Renal cortex interstitium (tissue), 15 donors: ENCODE measurements at places on chromosomes 3 and 15.

- no peak for DNase-seq
These were observed 323.3 kb downstream of the DIPK2A start for GRCh38 chr3:144294659-144295538.

DNA sequence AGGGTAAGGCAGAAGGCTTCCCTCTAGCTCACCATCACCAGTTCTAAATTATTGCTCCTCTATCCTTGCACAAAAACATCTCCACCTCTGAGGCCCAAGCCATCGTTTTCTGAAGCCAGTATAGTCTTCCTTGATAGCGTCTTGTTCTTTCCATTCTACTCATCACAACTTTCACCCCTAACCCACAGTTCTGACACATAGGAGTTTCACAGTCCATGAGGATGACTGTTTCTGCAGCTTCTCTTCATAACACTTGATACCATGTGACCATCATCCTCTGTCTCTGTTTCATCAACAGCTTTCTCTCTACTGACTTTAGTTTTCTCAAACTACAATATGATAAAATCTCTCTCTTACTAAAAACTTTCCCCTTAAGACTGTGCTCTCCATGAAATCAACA, 1166.5 kb downstream of the ROBO1 start:
- DNase-seq: no peak

DNA sequence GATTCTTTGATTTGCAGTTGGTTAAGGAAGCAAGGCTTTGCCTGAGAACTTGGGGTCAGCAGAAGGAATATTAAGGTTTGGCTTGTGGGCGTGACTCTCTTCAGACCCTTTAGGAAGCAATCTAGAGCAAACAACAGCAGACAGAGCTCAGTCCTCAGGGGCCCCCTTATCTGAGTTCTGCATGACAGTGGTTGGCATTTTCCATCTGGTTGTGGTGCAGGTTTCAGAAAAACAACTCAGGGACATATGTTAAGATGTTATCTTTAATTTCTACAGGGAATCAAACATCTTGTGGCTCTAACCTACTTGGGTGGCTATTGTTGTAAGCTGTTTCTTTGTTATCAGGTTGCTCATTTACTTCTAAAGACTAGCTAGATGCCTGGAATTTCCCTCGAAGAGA, 141.4 kb downstream of the VPS8 start:
- DNase-seq: no peak

GRCh38 chr3:40201770-40202169, 107.7 kb upstream of the EIF1B start:
- DNase-seq: no peak

- no peak for DNase-seq
These were observed 13.5 kb downstream of the MCCC1 start for GRCh38 chr3:183085634-183086390.

DNA sequence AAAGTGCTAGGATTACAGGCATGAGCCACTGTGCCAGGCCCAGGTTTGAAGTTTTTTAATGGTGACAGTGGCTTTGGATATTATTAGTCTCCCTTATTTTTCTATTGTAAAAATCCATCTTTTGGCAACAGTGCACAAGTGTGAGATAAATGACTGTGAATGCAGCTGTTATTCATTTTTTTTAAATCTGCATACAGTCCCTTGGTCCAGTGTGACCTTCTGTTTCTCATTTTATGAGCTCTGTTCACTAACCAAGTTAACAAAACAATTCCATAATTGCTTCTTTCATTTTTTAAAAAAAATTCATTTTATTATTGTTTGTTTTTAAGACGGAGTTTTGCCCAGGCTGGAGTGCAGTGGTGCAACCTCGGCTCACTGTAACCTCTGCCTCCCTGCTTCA, 381.8 kb downstream of the NAALADL2 start:
- DNase-seq: no peak

- no peak for DNase-seq
These were observed 16.1 kb upstream of the SEMA4B start for GRCh38 chr15:90184786-90185704.

DNA sequence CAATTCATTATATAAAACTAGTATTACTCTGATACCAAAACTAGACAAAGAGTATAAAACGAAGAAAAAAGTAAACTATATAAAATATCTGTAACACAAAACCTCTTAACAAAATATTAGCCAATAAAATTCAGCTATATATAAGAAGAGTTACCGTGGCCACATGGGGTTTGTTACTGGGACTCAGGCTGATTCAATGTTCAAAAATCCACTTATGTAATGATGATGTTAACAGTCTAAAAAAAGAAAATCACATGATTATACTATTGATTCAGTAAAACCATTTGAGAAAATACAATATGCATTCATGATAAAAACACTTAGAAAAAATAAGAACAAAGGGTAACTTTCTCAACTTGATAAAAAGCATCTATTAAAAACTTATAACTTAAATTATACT, 18.3 kb downstream of the P2RY1 start:
- no peak for DNase-seq

DNA sequence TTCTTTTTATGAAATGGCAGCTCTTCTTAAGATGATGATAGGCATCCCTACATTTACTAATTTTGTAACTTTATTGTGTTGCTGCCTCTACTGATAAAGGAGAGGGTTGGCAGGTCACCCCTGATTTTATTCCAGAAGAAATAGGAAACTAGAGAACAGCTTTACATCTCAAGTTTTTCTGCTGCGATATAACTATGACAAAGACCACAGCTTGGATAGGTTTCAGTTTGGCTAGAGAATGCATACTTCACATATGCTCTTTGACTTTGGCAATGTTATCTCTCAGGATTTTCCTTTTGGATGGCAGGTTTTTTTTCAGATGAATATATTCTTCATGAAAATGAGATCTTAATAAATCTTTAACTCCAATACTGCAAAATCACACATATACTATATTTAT, 395.3 kb upstream of the GOLIM4 start:
- no peak for DNase-seq

- DNase-seq: no peak
These were observed 27.0 kb upstream of the VILL start for GRCh38 chr3:37963635-37964034.

- no peak for DNase-seq
These were observed 168.3 kb upstream of the TGFBR2 start for GRCh38 chr3:30438126-30438525.

DNA sequence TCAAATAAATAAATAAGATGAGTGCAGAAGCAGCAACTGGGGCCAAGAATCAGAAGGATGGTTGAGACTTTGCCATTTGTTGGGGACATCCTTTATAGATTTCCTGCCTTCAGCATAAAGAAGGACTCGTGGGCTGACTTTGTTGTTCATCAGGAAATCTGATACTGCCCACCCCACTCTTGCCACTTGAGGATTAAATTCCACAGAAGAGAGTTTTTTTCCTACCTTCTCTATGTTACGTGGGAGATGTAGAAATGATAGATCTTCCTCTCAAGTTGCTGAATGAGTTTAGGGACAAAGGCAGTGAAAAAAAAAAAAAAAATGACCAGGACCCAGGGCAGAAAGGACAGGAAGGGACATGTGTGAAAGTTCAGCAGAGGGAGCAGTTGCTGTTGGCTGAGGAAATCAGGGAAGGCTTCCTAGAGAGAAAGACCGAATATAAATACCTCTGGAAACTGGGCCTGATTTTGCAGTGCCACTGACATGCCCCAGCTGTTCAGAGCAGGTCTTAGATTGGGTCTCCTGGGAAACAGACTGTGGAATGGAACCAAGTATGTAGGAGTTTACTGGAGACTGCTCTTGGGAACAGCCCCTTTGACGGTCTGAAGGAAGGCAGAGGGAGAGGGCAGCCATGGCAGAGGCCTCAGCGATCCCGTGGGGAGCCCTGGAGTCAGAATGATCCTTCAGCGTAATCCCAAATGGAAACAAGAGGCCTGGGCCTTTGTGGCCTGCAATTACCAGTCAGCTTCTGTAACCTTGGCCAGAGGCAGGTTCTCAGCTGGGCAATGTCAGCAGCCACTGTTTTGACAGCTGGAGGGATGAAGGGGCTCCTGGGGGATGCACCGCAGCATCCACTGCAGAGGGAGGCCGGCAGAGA, 50.9 kb downstream of the C3orf20 start:
- DNase-seq: peak; percentile 77

GRCh38 chr3:173825730-173826129, 428.2 kb downstream of the NLGN1 start:
- no peak for DNase-seq

GRCh38 chr3:190120269-190121060, at the start of gene P3H2:
P3H2 (minus strand) TSS chr3:190120897; CDS start chr3:190120731, 166 bp downstream.
- peak; percentile 71 for DNase-seq

- no peak for DNase-seq
These were observed 946.2 kb upstream of the CFAP20DC start for GRCh38 chr3:59996056-59996455.

- DNase-seq: no peak
These were observed 144.3 kb downstream of the FBN1 start for GRCh38 chr15:48501208-48501607.

- no peak for DNase-seq
These were observed 43.4 kb downstream of the RETNLB start for GRCh38 chr3:108713816-108714215.

DNA sequence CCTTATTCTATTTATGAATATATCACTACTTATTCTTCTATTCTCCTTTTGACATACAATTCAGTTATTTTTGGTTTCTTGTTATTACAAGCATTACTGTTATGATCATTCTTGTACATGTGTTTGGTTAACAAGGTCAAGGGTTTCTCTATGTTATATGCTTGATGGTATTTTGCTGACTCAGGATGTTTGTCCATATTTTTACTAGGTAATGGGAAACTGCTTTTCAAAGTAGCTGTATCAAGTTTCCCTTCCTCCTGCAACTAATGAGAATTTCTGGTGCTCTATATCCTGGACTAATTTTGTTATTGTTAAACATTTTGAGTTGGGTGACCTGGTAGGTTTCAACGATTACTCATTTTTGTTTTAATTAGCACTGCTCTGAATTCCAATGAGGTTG, 841.0 kb downstream of the OTOL1 start:
- no peak for DNase-seq

- no peak for DNase-seq
These were observed 77.4 kb downstream of the PTPRG start for GRCh38 chr3:61638741-61639140.

DNA sequence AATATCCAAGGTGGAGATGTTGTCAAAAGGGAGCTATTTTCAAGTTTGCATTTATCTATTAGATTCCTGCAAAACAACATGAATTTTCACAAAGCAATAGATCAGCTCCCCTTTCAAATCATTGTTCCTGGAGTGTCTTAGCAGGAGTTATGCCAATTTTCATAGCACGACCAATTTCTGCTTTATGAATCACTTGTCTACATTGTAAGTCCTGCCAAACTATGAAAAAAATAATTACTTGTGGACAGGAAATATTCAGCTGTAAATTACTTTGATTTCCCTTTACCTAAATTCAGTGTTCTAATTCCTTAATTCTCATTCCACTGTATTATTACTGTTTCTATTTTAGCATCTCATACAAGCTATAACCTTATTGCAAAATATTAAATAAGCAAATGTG, 1289.6 kb downstream of the NSUN3 start:
- no peak for DNase-seq

DNA sequence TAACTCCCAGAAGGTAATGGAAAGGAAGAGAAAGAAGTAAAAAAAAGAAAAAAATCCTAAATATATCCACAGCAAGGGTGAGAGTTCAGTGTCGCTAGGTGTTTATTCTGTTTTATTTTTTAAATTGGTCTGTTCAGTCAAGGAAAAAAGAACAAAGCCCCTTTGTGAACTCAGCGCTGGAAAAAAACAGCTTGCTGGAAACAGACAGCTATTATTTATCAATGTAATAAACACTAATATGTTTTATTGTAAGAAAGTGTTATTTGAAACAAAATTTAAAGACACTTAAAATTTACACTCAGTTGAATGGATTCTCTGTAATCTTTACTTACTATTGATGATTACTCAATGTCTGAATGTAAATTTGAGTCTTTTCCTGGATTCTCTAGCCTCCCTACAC, 32.3 kb upstream of the LEKR1 start:
- DNase-seq: no peak

GRCh38 chr3:178159691-178160220, 376.5 kb upstream of the KCNMB2 start:
- no peak for DNase-seq

DNA sequence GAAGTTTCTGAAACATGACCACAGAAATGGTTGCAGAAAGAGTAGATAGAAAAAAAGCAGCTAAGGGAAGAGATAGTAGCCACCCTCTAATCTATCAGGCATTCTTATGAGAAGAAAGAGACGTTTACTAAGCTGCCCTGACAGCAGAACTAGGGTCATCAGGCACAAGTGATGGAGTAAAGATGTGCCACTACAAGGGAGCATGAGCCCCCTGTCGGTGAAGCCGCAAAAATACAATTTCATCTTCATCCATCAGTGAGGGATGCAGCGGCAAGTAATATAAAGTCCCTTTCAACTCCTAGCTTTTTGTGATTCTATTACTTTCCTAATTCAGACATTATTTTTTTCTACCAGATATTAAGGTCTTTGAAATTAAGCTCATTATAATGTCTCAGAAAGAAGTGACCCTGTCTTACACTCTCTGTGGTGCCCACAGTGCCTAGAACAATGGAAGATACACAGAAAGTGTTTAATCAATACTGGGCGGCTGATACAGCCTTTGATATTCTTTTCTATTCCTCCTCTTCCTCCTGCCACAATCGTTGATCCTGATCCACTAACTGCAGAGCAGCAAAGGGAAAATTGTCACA, 651.6 kb downstream of the NTRK3 start:
- no peak for DNase-seq

GRCh38 chr3:52456800-52457183, 1.4 kb downstream of the NISCH start:
- DNase-seq: no peak

GRCh38 chr3:109784285-109784684, 446.9 kb upstream of the DPPA4 start:
- no peak for DNase-seq

DNA sequence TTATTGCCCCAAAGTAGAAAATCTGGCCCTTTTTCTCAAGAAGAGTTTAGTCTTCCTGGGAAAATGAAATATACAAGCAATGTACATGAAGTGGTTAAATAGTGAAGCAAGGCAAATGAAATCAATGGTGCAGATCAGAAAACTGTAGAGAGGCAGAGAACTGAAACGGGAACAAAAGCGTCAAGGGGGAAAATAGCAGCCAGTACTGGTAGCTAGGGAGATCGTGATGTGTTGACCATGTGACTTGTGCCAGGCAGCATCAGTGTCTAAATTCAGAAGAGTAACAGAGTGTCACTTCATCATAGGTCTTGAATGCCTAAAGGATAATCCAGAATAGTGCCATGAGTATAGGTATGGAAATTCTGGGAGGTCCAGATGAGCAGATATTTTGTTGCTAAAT, 163.1 kb downstream of the CHL1 start:
- DNase-seq: no peak

- no peak for DNase-seq
These were observed 46.9 kb downstream of the ZNF710 start for GRCh38 chr15:90047956-90048575.

- no peak for DNase-seq
These were observed 23.2 kb downstream of the ILDR1 start for GRCh38 chr3:121998611-121999473.
